ENCODE measurements at places on chromosomes 4 and X.

DNA sequence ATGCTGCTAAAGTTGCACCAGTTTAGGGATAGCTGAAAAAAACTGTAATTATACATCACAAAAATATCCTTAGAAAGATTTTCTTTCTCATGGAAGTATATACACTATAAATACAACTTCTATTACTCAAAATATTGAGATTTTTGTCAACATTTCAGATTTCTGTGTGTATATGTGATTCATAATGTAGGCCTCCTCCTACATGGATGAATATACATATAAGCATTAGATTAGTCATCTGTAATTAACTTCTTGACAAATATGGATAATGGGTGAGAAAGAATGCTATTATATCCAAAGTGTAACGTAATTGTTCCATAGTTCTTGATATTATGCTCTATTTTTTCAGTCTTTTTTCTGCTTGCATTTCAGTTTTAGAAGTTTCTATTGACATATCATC, 124.9 kb downstream of the CBLL2 start:
- no peak for DNase-seq

- no peak for DNase-seq
Observed at GRCh38 chrX:21132686-21133393, 241.4 kb upstream of the CNKSR2 start.

GRCh38 chr4:86026720-86027119, 333.1 kb downstream of the MAPK10 start:
- no peak for DNase-seq

GRCh38 chr4:112775801-112776200, 138.9 kb downstream of the LARP7 start:
- no peak for DNase-seq

DNA sequence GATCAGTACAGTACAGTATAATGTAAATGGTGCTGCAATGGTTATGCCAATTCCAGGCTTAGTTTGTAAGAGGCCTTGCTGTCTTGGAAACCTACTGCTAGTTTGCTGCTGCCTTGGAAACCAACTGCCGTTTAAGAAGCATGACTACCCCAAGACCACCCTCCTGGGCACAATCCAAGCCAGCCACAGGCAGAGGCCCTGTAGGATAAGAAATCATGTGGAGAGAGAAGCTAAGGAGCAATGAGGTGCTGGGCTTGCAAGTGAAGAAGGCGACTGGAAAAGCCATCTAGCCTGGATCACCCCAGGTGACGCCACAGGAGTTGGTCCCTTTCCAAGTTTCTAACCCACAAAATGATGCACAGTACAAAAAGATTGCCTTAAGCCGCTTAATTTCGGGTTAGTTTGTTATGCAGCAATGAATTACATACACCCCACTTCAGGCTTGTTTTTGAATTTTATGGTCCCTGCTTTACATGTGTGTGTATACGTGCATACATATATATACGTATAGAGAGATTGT, 16.9 kb downstream of the ZFP42 start:
- DNase-seq = no peak

DNA sequence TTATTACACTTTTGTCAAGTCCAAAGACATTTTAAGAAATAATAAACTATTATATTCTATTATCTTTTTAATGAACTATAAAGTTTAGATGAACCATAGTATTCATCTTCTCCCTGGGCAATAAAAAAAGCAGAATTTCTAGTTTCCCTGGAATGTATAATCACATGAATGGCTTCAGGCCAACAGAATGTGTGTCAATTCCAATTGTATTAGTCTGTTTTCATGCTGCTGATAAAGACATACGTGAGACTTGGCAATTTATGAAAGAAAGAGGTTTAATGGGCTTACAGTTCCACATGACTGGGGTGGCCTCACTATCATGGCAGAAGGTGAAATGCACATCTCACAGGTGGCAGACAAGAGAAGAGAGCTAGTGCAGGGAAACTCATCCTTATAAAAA, 70.7 kb upstream of the ANXA10 start:
- DNase-seq = no peak

- no peak for DNase-seq
Observed at GRCh38 chr4:7801001-7801400, 138.7 kb downstream of the AFAP1 start.

GRCh38 chr4:7365462-7366179, 69.1 kb downstream of the PSAPL1 start:
- DNase-seq = no peak

- no peak for DNase-seq
Observed at GRCh38 chrX:72054779-72055489, 76.8 kb downstream of the RTL5 start.

DNA sequence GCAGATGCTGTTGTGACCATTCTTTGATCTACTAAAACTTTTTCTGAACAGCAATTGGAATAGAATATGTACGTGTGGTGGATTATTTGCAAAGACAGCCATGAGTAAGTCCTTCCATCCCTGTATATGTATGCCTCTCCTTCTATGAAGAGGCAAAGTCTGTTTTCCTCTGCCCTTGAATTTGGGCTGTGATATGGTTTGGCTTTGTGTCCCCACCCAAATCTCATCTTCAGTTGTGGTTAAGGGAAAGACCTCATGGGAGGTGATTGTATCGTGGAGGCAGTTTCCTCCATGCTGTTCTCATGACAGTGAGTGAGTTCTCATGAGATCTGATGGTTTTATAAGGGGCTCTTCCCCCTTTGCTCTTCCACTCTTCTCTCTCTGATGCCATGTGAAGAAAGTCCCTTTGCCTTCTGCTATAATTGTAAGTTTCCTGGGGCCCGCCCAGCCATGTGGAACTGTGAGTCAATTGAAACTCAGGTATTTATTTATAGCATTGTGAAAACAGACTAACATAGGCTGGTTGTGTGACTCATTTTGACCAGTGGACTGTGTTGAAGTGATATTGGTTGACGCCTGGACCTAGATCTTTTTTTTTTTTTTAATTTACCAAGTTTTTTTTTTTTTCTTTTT, 108.3 kb upstream of the CAMK2D start:
- no peak for DNase-seq

DNA sequence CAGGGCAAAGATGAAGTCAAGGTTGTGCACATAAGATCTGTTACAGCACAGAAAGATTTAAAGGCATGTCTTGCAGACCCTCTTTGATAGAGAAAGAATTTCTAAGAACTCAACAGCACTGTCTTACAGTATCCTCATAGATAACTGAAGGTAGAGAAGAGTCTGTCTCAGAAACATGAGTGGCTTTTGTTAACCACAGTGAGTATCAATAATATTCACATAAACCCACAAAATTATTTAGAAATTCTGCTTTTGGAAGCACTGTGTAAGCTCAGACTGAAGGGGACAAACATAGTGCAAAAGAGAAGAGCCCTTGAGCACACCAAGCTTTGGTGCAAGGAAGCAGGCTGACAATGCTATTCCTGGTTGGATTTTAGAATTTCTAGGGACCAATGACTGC, 166.0 kb upstream of the SH3RF1 start:
- DNase-seq = no peak

- DNase-seq = peak; percentile 34
Observed at GRCh38 chrX:102712216-102712966, at the start of gene GPRASP2. Gene GPRASP2 (plus strand): TSS chrX:102712448. CDS start chrX:102714870, 2,422 bp downstream.

- no peak for DNase-seq
Observed at GRCh38 chr4:70306076-70306475, 28.7 kb upstream of the CABS1 start.

GRCh38 chrX:132257116-132257515, 37.9 kb upstream of the RAP2C start:
- no peak for DNase-seq

DNA sequence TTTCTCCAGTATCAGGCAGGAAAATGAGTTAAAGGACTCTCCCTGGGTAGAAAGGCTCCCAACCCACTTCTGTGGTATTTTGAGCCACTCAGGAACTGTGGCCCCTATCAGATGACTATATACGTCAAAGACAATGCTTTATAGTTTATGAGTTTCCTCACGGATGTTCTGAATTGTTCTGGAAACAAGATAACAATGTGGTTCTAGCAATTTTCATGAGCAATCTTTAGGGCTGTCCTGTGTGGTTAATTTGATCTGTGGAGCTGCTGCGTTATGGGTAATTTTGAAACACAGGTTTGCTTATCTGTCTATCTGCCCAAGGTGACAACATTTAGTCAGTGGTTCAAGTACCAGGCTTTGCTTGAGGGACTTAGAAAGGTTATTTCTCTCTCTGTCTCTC, 46.7 kb upstream of the IL2 start:
- no peak for DNase-seq

GRCh38 chr4:17152941-17153540, 254.6 kb upstream of the LDB2 start:
- no peak for DNase-seq

DNA sequence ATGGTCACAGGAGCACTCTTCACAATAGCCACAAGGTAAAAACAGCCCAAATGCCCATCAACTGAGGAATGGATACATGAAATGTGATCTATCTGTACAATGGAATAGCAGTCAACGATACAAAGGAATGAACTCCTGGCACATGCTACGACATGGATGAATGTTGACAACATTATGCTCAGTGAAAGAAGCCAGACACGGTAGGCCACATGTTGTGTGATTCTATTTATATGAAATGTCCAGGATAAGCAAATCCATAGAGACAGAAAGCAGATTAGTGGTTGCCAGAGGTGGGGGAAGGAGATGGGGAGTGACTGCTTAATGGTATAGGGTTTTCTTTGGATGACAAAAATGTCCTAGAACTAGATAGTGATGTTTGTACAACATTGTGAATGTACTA, 58.7 kb upstream of the GPM6B start:
- DNase-seq = no peak

DNA sequence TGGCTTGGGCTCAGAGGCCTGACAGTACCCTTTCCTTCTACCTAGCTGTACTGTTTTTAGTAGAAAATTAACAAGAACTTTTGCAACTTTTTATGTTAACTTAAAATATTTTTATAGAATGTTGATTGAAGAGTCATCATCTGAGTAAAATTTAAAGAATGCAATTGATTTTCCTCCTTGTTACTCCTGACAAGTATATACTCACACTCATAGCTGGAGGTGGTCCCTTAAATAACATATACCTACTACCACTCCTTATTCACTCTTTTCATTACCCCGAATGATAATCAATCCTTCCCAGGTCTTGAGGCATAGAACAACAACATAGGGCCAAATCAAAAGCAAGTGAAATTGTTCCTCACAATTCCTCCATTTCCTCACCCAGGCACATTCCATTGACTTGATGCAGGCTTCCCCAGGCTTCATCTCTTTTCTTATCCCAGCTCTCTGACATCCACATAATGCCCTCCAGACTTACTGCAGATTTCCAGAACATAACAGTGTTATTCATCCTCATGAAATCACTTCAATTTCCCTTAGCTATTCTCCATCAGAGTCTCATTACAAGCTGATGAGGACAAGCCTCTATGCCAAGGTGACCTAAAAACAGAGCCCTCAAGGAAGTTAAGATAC, 73.2 kb upstream of the ANXA10 start:
- no peak for DNase-seq

DNA sequence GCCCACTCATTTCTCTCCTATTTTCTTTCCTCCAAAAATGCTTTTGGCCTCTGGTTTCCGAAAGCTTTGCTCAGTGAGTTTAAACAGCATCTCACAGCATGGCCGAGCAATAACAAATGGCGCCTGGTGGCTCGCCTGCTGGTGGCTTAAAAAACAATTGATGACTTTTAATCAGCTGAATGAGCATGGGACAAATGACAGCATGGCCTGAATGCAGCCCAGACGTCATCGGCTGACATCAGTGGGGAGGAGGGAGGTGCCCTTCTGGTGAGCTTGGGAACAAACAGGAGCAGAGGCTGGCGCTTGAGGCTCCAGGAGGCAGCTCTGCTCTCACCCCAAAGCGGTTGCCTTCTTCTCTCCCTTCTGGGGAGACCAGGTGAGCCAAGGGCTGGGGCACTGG, 286.4 kb downstream of the BCOR start:
- DNase-seq = no peak

DNA sequence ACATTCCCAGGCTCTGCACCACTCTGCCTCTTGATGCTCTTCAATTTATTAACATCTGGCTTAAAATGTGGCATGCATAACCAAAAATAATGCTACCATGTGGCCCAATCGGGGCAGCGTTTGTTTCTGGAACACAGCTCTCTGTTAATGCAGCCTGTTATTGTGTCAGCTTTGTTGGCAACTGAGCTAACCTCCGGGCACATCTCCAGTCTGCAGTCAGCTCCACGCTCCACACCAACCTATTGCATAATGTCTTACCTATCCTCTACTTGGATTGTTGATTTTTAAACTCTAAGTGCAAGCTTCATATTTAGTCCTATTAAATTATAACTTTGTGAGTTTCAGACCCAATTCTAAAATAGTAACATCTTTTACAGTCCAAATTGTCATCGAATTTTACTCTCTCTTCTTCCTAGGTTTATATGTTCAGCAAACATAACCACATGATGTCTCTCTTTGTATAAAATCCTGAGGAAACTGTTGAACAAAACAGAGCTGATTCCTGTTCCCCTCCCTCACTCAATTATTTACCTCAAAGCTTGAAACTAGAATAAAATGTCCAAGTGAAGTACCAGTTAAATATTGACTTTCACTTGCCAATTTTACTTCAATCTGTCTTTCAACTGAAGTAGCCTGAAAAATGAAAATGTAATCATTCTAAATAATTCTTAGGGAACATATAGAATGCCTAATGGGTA, 92.2 kb upstream of the RAPGEF2 start:
- no peak for DNase-seq

- DNase-seq = no peak
Observed at GRCh38 chr4:98677799-98678198, 19.4 kb upstream of the TSPAN5 start.

- DNase-seq = no peak
Observed at GRCh38 chr4:141580523-141580922, 55.9 kb upstream of the IL15 start.
